ENCODE measurements at places on chromosomes 3 and 15. TPM values are rescaled to one million over a fixed set of nuclear protein-coding genes. Genes with fewer than 3 reads are reported as not detected.

ESYT3 gene
- total RNA-seq: 0.19 TPM

DZIP3 gene
- total RNA-seq: 10.0 TPM

PLXNB1 gene
- total RNA-seq: 5.6 TPM

CFAP44 gene
- total RNA-seq: 35.8 TPM

MAGI1 gene
- 28.9 TPM for total RNA-seq

AMIGO3 gene
- not detected for total RNA-seq
